ENCODE measurements at places on chromosomes 16 and 17.

DNA sequence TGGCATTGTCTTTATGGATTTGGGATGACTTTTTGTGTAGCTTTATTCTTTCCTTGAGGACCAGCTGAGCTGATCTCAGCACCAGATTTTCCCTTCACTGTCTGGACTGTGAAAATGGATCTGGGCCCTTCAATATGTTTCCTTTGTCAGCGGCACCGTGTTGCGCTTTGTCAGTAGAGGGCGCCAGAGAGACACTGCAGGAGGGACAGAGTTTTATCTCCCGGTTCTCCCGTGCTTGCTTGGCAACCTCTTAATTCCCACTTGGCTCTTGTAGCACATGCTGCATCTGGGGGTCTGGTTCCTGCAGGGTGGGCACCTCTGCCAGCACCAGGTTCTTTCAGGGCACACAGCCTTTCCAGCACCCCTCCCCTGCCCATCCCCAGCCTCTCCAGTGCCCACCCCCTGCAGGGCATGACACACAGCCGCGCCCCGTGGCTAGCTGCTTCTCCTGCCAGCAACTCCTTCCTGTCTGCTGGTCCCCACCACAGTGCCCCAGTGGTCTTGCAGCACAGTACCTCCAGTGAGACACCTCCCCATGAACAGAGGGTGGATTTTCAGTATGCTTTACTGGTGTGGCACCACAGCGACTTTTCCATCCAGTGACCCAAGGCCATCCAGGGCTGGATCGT, 19.6 kb downstream of the OR1D5 start:
- no peak for DNase-seq

- no peak for DNase-seq
Measured at GRCh38 chr17:59345476-59345875, 14.0 kb downstream of the YPEL2 start.

DNA sequence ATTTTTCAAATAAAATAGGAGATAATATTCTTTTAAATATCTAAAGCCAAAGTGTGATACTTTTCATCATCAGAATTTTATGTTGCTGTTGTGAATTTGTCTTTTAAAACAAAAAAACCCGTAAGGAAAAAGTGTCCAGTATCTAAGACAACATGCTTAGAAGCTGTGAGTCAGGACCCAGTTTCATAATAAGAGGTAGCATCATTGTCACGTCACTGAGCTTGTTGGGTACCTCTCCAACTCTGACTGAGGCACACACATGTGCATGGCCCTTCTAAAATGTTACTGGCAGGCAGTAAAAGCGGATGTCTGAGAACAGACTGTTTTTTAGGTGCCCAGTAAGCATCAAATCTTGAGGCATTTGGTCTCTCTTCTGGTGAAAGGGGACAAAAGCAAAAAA, 2.5 kb downstream of the CIAPIN1 start:
- no peak for DNase-seq

DNA sequence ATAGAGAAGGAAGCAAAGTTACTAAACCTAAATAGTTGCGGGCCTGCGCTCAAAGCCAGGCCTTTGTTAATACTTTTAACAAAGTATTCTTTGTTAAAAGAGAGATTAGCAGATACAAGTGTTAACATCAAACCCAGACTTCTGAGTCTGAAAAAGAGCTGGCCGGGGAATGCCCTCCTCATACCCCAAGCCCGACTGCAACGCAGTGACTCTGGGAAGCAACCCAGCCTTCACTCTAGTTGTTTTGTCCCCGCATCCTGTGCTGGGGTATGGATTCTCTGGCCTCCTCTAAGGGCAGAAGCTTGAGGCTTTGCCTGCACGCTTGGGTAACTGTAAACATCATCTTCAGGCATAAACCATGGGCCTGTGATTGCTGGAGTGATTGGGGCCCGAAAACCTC, 48.3 kb downstream of the ADCY7 start:
- no peak for DNase-seq

GRCh38 chr17:58630883-58631522, 60.8 kb downstream of the TEX14 start:
- DNase-seq, result peak; percentile 52

DNA sequence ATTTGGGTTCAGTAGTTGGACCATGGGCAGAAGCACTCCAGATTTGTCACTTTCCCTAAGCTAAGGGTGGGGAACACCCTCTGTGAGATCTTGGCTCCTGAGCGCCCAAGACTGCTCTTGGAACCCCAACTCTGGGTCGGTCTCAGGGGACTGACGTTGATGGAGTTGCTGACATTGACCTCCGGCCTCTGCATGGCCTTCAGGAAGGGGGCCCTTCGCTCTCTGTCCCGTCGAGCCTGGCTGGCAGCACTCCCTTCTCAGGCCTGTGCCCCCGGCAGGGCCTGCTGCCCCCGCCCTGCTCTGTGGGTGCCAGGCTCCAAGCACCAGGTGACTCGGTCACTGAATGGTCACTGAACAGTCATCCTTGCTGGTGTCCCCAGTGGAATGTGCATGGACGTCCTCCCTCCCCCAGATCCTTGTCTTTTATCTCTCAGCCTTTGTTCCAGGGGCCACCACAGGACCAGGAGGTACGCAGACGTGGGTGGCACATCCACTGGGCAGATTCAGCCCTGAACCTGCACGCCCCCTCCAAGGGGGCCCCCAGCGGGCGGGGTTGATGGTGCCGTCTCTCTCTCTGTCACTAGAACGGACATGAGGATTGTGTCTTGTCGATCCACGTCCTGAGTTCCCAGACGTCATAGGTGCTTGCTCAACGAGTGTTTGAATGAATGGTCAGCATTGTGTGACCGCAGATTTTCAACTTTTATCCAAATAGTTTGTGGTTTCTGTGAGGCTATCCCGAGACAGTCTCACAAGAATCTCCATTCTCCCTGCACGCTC, 314.5 kb downstream of the SEC14L1 start:
- DNase-seq, result no peak

GRCh38 chr17:66549311-66549704, 246.9 kb downstream of the PRKCA start:
- DNase-seq, result no peak

- no peak for DNase-seq
Measured at GRCh38 chr17:18382441-18383078, 5.0 kb downstream of the EVPLL start.

DNA sequence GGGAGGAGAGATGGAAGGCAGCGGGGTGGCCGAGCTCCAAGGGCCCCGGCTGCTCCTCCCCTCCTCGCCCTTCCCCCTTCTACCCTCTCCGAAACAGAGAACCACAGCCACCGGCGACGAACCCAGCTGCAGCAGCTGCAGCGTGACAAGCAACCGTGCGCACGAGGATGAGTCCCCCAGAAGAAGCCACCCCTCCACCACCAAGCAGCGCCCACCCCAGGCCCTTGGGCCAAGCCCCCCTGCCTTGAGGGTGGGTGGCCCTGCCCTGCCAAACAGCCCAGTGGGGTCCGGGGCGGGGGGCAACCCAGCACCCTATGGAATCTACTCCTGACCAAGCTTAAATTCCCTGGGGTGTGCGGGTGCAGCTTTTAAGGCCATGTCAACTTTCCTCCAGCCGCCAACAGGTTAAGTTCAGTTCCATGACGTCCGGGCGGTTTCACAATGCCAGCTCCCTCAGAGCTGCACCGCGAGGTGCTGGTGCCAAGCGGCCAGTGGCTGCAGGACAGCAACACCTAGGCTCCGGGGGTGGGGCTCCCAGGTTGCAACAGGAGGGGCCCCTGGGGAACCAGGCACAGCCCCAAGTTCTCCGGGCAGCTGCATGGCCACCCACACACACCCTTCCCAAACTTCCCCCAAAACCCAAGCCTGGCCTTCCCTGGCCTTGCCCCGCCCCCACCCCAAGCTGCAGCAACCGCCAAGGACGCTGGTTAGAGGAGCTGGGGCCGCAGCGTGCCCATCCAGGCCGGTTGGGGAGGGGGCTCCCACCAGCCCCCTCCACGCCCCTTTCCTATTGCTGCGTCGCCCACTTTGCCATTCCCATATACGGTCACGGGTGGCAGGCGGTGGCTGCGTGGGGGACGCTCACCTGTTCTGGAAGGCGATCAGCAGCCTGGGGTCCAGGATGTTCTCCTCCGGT, 2.0 kb downstream of the CBX4 start:
- peak; percentile 46 for DNase-seq

Data from activated T-helper 2 cell treated with anti-CD3 and anti-CD28 coated beads, Interferon-gamma antibody, Interleukin-2, Interleukin-4, amounts not matched to agents 10 μg/mL and 5 μg/mL and 100 μg/mL, durations not matched to agents 14 hours and 24 hours and 36 hours (primary cell).